Activated naive CD4-positive, alpha-beta T cell treated with anti-CD3 and anti-CD28 coated beads for 36 hours (primary cell): ENCODE measurements at places on chromosomes 11 and 22. TPM values are rescaled to one million over a fixed set of nuclear protein-coding genes. Genes with fewer than 3 reads are reported as not detected.

The COPB1 gene
- 111 TPM for total RNA-seq

The TRIM51 gene
- total RNA-seq: not detected

DNA sequence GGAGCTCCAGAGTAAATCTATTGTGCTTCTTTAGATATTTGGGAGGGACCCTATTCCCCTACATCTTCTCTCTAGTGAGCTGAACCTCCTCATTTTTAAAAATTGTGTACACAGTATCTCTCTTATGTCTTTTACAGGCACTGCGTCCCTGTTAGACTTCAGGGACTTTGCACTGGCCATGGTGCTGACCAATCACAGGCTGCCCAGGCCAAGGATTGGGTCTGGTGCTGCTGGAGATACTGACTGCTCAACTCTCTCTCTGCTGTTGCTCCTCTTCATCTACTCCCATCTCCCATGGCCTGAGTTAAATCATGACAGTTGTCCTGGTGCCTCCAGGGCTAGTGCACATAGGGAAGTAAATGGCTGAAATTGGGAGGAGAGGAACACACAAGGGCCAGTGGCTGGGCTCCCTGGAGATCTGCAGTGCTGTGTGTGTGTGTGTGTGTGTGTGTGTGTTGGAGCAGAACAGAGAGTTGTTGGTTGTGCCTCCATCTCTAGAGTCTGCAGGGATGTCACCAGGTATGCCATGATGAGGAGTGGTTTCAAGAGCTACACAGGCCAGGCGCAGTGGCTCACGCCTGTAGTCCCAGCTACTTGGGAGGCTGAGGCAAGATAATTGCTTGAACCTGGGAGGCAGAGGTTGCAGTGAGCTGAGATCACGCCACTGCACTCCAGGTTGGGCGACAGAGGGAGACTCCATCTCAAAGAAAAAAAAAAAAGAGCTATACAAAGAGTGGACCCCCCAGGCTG, 155.3 kb downstream of the ST3GAL4 start:
- H3K36me3 ChIP-seq: no peaks in the 10 kb centered on the region
- H3K4me1 ChIP-seq: no peaks in the 10 kb centered on the region
- H3K27ac ChIP-seq: no peak overlapping the region
- H3K27me3 ChIP-seq: peaks cover 8% of the 10 kb centered on the region
- H3K4me3 ChIP-seq: no peak overlapping the region

GRCh38 chr11:3664032-3664630, 7.1 kb downstream of the CHRNA10 start:
- no peak overlapping the region for H3K27ac ChIP-seq
- no peaks in the 10 kb centered on the region for H3K4me1 ChIP-seq
- no peak overlapping the region for H3K4me3 ChIP-seq
- no peaks in the 10 kb centered on the region for H3K27me3 ChIP-seq
- peaks cover 9% of the 10 kb centered on the region for H3K36me3 ChIP-seq
- DNase-seq: no peak

DNA sequence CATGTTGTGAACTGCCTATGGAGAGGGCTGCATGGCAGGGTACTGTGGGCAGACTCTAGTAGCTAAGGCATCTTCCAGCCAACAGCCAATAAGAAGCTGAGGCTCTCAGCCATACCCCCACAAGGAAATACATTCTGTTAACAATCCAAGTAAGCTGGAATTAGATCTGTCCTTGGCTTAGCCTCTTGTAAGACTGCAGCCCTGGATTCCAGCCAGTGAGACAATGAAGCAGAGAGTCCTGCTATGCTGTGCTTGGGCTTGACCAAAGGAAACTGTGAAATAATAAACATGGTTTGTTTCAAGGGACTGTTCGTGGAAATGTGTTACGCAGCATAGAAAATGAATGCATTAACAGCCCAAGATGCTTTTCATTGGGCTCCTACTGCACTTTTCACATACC, 1097.4 kb upstream of the CCDC90B start:
- DNase-seq: no peak
- H3K4me1 ChIP-seq: no peaks in the 10 kb centered on the region
- H3K27ac ChIP-seq: no peak overlapping the region
- no peaks in the 10 kb centered on the region for H3K27me3 ChIP-seq

DNA sequence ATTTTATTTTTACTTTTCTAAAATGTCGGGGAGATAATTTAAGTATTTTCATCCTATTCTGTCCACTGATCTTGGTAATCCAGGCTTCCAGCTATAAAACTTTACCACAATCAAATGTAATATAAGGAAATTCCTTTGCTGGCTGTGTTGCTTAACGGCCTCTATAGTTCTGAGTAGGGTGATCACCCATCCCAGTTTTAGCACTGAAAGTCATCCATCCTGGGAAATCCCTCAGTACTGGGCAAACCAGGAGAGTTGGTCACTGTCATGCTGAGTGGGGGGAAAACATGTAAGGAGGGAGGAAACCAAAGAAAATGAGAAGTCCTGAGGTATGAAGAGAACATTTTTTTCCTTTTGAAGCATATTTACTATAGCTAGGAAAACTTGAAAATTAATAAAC, 12.8 kb upstream of the BACE1-AS start:
- peaks cover 18% of the 10 kb centered on the region for H3K36me3 ChIP-seq
- H3K27me3 ChIP-seq: no peaks in the 10 kb centered on the region
- no peak overlapping the region for H3K4me3 ChIP-seq
- peaks cover 3% of the 10 kb centered on the region for H3K4me1 ChIP-seq
- no peak for DNase-seq

GRCh38 chr11:102110761-102111010, 439 bp downstream of the YAP1 start:
- peak overlapping the region; percentile 53 for H3K4me3 ChIP-seq
- peaks cover 41% of the 10 kb centered on the region for H3K27me3 ChIP-seq
- no peak overlapping the region for H3K27ac ChIP-seq

DNA sequence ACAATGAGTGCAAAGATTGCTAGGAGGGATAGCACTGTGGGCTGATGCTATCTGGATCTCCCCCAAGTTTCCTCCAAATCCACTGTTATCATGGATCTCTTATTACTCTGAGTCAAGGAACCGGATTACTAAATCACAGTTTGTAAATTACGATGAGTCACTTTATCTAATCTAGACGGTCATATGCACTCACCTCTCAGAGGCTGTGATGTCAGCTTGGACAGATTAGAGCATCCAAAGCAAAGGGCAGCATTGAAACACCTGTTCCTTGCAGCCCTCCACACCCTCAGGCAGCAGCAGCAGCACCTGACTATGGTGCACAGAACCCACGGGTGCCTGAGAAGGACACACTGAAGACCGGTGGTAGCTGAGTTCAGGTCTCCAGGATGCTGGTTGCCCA, 14.0 kb upstream of the POU2AF1 start:
- no peaks in the 10 kb centered on the region for H3K27me3 ChIP-seq
- no peak overlapping the region for H3K27ac ChIP-seq
- H3K36me3 ChIP-seq: no peaks in the 10 kb centered on the region
- H3K4me3 ChIP-seq: no peak overlapping the region
- no peak for DNase-seq

- DNase-seq: no peak
- no peaks in the 10 kb centered on the region for H3K27me3 ChIP-seq
- no peak overlapping the region for H3K27ac ChIP-seq
These were observed 9.0 kb downstream of the ATG16L2 start for GRCh38 chr11:72823105-72823804.

DNA sequence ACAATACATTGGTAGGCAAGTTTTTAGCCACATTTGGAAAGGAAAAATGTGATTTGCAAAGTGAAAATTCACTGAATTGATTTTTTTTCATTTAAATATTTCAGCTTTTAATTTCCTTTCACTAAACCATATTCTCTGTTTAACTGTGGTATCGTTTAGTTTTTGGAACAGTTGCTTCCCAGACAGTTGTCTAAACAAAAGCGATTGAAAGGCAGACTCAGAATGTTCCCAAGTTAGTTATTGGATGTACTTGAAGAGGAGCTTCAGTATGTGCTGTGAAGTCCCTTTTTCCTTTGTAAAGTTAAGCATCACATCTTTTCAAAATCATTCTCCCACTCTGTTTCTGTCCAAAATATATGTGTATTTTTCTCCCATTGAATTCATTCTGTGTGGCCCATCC, 623.4 kb upstream of the LUZP2 start:
- no peaks in the 10 kb centered on the region for H3K27me3 ChIP-seq
- H3K36me3 ChIP-seq: no peaks in the 10 kb centered on the region
- H3K4me1 ChIP-seq: no peaks in the 10 kb centered on the region
- DNase-seq: no peak
- H3K27ac ChIP-seq: no peak overlapping the region

GRCh38 chr11:102864724-102865123, 10.1 kb downstream of the MMP12 start:
- no peaks in the 10 kb centered on the region for H3K4me1 ChIP-seq
- peaks cover 2% of the 10 kb centered on the region for H3K27me3 ChIP-seq
- H3K36me3 ChIP-seq: no peaks in the 10 kb centered on the region
- DNase-seq: no peak
